ENCODE measurements at places on chromosomes 13 and 19. TPM values are rescaled to one million over a fixed set of nuclear protein-coding genes. Genes with fewer than 3 reads are reported as not detected.

GRCh38 chr13:60093425-60094019 is 70.2 kb downstream of the DIAPH3 start:
- H3K36me3 ChIP-seq, result no peaks in the 10 kb centered on the region
- H3K4me1 ChIP-seq, result no peaks in the 10 kb centered on the region
- DNase-seq, result no peak
- H3K27me3 ChIP-seq, result no peaks in the 10 kb centered on the region
- H3K27ac ChIP-seq, result no peak overlapping the region

DNA sequence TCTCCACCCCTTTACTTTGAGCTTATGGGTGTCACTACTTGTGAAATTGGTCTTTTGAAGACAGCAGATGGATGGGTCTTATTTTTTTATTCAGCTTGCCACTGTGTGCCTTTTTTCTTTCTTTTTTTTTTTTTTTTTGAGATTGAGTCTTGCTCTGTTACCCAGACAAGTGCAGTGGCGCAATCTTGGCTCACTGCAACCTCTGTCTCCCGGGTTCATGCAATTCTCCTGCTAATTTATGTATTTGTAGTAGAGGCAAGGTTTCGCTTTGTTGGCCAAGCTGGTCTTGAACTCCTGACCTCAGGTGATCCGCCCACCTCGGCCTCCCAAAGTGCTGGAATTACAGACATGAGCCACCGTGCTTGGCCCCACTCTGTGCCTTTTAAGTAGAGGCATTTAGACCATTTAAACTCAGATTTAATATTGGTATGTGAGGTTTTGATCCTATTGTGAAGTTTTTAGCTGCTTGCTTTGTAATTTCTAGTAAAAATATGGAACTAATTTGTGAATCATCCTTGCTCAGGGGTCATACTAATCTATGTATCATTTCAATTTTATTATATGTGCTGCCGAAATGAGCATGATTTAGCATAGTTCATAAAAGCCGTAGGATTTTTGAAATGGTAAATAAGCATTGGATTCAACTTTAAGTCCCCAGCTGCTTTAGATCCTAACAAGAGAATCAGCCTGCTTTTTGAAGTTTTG is 584.5 kb downstream of the SLITRK1 start:
- H3K4me1 ChIP-seq, result no peaks in the 10 kb centered on the region
- H3K27me3 ChIP-seq, result no peaks in the 10 kb centered on the region
- no peak overlapping the region for H3K27ac ChIP-seq
- DNase-seq, result no peak
- H3K4me3 ChIP-seq, result no peak overlapping the region

The VSIG10L gene
- 2.4 TPM for total RNA-seq

The TCF3 gene
- 23.4 TPM for total RNA-seq

The KCNRG gene
- total RNA-seq, result 0.98 TPM

The C2CD4C gene
- 2.7 TPM for total RNA-seq

DNA sequence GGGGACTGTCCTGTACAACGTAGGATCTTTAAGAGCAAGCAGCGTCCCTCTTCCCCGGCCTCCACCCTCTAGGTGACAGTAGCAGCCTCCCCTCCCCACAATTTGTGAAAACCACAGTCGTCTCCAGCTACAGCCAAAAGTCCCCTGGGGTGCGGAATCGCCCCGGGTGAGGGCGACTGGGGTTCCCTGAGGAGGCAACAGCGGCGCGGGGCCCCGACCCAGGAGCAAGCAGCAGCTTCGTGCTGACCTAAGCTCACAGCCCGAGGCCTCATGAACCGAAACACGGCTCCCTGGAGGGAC is 322 bp downstream of the ZNF558 start:
- H3K27ac ChIP-seq, result peak overlapping the region; percentile 89
- DNase-seq, result no peak
- no peaks in the 10 kb centered on the region for H3K36me3 ChIP-seq
